ENCODE measurements at places on chromosomes 1 and 21. TPM values are rescaled to one million over a fixed set of nuclear protein-coding genes. Genes with fewer than 3 reads are reported as not detected.

Gene EXTL1
- total RNA-seq: 10.4 TPM

Gene UBL4B
- total RNA-seq: not detected

Gene KIAA0040
- 20.2 TPM for total RNA-seq

Gene CD1E
- total RNA-seq: not detected

Gene C8A
- not detected for total RNA-seq

Gene SLAMF6
- total RNA-seq: 0.49 TPM

Gene CALML6
- not detected for total RNA-seq

Gene TFAP2E
- total RNA-seq: 0.24 TPM

Gene ZNF593OS
- total RNA-seq: not detected

Gene CYP4X1
- 1.2 TPM for total RNA-seq

Gene GPR153
- total RNA-seq: 8.5 TPM

Gene F3
- 99.0 TPM for total RNA-seq

Gene HPCA
- total RNA-seq: not detected

Gene HOOK1
- total RNA-seq: 1.2 TPM

Gene FMOD
- total RNA-seq: 7.0 TPM

Gene WNT3A
- not detected for total RNA-seq

Gene URB2
- total RNA-seq: 4.1 TPM

Gene LCE2A
- total RNA-seq: not detected

Gene OR2L5
- total RNA-seq: not detected

Gene OLIG1
- total RNA-seq: not detected

Gene CA14
- total RNA-seq: 15.0 TPM

Gene PDIK1L
- total RNA-seq: 8.3 TPM

Gene ELAVL4
- total RNA-seq: not detected

Gene KDF1
- 0.25 TPM for total RNA-seq

Gene METTL13
- 17.2 TPM for total RNA-seq

Gene PFDN2
- total RNA-seq: 52.9 TPM

Gene SERINC2
- total RNA-seq: 1.4 TPM

Gene ACTL8
- total RNA-seq: not detected

Measured in heart right ventricle (tissue), 16 donors.